ENCODE measurements at places on chromosomes 12 and 14.
A peak's percentile ranks its signal among the peaks of the same experiment; 100 is the strongest.

DNA sequence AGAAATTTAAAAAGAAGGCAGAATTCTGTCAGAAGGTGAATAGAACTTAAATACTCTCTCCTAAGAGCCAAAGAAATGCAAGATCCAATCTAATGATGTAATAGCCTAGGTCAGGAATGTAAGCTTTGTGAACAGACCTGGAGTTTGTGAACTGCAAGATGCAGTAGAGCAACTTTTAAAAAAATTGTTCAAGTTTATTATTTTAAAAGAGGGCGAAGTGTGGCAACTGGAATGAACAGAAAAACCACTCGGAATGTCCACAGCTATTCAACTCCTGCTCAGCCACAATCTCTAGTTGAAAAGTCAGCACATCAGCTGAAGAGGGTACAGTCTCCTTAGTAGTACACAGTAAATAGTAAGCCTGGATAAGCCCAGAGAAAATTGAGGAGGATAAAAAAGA lies 228.8 kb downstream of the PPFIA2 start:
- DNase-seq, result no peak
- H3K36me3 ChIP-seq, result no peaks in the 10 kb centered on the region
- no peaks in the 10 kb centered on the region for H3K4me1 ChIP-seq
- no peak overlapping the region for H3K27ac ChIP-seq
- H3K27me3 ChIP-seq, result no peaks in the 10 kb centered on the region
- H3K4me3 ChIP-seq, result no peak overlapping the region

GRCh38 chr14:61780125-61780524 lies 17.9 kb downstream of the SNAPC1 start:
- H3K36me3 ChIP-seq, result peaks cover 77% of the 10 kb centered on the region
- no peak overlapping the region for H3K27ac ChIP-seq
- H3K4me3 ChIP-seq, result no peak overlapping the region
- no peaks in the 10 kb centered on the region for H3K4me1 ChIP-seq
- DNase-seq, result no peak

DNA sequence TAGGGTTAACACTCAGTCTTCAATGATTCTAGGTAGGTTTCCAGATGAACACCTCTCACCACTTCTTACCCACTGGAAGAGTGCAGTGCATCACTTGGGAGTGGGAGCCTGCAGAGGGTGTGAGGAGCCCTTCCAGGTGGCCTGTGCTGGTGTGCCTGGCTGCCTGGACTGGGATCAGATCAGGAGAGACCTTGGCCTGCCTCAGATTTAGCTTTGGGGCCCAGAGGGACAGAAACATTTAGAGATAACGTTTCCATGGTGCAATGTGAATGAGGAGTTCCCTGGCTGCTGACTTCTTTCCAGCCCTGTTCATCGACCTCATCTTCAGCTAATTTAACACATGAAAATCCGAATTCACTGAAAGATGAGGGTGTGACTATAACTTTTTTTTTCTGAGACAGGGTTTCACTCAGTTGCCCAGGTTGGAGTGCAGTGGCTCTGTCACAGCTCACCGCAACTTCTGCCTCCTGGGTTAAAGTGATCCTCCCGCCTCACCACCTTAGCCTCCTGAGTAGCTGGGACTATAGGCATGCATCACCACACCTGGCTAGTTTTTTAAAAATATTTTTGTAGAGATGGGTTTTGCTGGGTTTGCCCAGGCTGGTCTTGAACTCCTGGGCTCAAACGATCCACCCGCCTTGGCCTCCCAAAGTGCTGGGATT lies 53.6 kb downstream of the SUSD6 start:
- peak overlapping the region; percentile 26 for H3K4me3 ChIP-seq
- peak overlapping the region; percentile 80 for H3K27ac ChIP-seq
- H3K36me3 ChIP-seq, result peaks cover 40% of the 10 kb centered on the region

DNA sequence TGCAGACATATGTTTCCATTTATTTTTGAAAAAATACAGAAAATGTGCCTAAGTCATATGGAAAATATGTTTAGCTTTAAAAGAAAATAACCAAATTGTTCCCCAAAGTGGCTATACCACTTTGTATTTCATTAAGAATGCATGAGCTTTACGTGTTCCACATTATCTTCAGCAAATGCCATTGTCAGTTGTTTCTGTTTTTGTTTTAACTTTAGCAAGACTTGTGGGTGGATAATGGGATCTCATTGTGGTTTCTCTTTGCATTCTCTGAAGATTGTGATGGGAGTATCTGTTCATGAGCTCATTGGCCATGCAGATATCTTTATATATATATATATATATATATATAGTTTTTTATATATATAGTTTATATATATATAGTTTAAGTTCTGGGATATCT lies 181.5 kb downstream of the CCER1 start:
- no peak overlapping the region for H3K27ac ChIP-seq
- no peak overlapping the region for H3K4me3 ChIP-seq
- no peak for DNase-seq
- H3K4me1 ChIP-seq, result no peaks in the 10 kb centered on the region

GRCh38 chr14:73133795-73134194 lies 2.5 kb upstream of the PSEN1 start:
- H3K27me3 ChIP-seq, result no peaks in the 10 kb centered on the region
- H3K4me3 ChIP-seq, result no peak overlapping the region
- peaks cover 12% of the 10 kb centered on the region for H3K36me3 ChIP-seq
- H3K27ac ChIP-seq, result no peak overlapping the region

DNA sequence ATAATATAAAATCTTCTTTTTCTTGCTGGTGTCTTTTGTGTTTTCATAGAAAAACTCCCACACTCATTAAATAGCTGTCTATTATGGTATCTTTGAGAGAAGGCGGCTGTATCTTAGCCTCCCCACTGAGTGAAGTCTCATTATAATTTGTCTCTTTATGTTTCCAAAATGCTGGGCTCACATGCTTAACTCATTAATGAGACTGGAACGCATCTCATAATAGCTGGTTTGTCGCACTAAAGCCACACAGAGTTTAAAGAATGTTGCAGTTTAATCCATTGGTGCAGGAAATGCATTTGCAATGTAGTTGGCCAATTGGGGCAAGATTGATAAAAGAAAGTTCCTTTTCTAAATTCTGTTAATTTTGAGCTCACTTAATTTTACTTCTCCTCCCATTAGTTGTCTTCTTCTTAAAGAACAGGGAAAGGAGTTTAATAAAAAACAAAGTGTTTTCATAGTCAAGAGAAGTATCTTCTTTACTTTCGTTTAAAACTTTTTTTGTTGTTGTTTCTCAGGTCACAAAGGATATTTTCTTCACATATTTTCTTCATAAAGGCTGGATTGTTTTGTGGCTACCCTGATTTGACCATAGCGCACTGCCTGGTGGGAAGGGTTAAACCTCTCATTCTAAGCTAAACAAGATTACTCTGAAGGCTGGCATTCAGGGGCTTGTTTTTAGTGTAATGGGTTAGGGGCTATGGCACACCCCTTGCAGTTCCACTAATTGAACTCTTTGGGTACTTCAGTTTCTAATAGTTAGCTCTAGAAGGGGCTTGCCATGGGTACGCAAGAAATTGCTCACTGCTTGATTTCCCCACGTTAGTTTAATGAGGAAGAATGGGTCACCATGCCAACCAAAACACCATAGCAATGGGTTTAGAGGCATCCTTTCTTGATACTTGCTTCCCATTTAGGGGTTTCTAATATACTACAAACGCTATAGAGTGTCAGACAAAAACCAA lies 197.0 kb downstream of the TMTC2 start:
- H3K4me1 ChIP-seq, result no peaks in the 10 kb centered on the region
- no peak overlapping the region for H3K4me3 ChIP-seq
- no peaks in the 10 kb centered on the region for H3K36me3 ChIP-seq
- no peaks in the 10 kb centered on the region for H3K27me3 ChIP-seq

- peak overlapping the region; percentile 95 for H3K4me3 ChIP-seq
- no peak for DNase-seq
Observed at GRCh38 chr14:23009483-23009938, 432 bp downstream of the C14orf93 start.

GRCh38 chr12:125178222-125178621 lies 113.0 kb downstream of the AACS start:
- peaks cover 1% of the 10 kb centered on the region for H3K4me1 ChIP-seq
- H3K36me3 ChIP-seq, result no peaks in the 10 kb centered on the region
- no peak overlapping the region for H3K27ac ChIP-seq
- no peak overlapping the region for H3K4me3 ChIP-seq
- H3K27me3 ChIP-seq, result peaks cover 55% of the 10 kb centered on the region
- DNase-seq, result no peak

GRCh38 chr12:52494100-52494499 lies 1.0 kb upstream of the KRT6A start:
- H3K27me3 ChIP-seq, result peaks cover 14% of the 10 kb centered on the region
- no peaks in the 10 kb centered on the region for H3K36me3 ChIP-seq
- peaks cover 2% of the 10 kb centered on the region for H3K4me1 ChIP-seq
- H3K4me3 ChIP-seq, result no peak overlapping the region
- DNase-seq, result no peak

GRCh38 chr12:62446754-62447452 lies 19.7 kb upstream of the MON2 start:
- H3K4me1 ChIP-seq, result no peaks in the 10 kb centered on the region
- H3K27ac ChIP-seq, result no peak overlapping the region
- peaks cover 3% of the 10 kb centered on the region for H3K27me3 ChIP-seq
- H3K4me3 ChIP-seq, result no peak overlapping the region

DNA sequence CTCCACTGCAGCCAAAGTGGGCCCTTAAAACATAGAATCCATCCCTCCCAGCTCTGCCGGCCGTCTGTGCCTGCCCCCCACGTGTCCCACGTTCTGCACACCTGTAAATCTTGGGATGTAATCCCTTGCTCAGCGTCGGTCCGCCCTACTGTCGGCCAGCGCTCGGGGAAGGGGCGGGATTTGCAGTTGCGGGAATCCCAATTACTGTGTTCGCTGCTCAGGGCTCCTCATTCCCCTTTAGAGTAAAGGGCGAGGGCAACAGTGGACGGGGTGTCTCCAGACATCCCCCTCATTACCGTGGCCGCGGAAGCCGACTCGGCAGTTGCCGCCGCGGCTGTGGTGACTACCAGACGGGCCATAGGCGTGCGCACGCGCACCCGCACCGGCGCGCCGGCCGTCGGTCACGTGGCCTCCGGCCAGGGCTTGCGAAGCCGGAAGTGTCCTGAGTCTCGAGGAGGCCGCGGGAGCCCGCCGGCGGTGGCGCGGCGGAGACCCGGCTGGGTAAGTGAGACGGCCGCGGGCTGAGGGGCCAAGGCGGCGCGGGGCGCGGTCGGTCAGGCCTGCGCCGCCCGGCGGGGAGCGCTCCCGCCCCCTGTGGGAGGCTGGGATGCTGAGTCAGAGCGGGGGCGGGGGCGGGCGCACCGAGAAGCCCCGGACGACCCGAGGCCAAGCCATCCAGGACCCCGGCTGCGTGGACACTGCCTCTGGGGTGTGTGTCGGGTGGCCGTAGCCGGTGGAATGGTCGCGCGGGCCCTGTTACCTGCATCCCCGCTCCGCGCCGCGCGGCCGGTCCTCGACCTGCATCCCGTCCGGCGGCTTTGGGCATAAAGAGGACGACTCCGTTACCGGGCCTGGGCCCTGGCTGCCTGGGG lies at the start of gene TBK1:
Gene TBK1 (plus strand): TSS at position 434 of the 872 bp plus-strand sequence. CDS start 3,751 bp downstream, outside the sequence.
- H3K27me3 ChIP-seq, result no peaks in the 10 kb centered on the region
- H3K4me1 ChIP-seq, result peaks cover 44% of the 10 kb centered on the region
- peaks cover 26% of the 10 kb centered on the region for H3K36me3 ChIP-seq
- peak; percentile 82 for DNase-seq
- peak within 1 kb of the TSS; percentile 97 for H3K4me3 ChIP-seq

- no peak overlapping the region for H3K4me3 ChIP-seq
- peaks cover 48% of the 10 kb centered on the region for H3K4me1 ChIP-seq
- no peaks in the 10 kb centered on the region for H3K27me3 ChIP-seq
Observed at GRCh38 chr12:46404225-46404631, 31.7 kb upstream of the SLC38A2 start.

- no peak overlapping the region for H3K27ac ChIP-seq
- H3K4me1 ChIP-seq, result peaks cover 14% of the 10 kb centered on the region
- H3K36me3 ChIP-seq, result no peaks in the 10 kb centered on the region
- no peak for DNase-seq
Observed at GRCh38 chr12:104223712-104224111, 8.1 kb downstream of the TXNRD1 start.

DNA sequence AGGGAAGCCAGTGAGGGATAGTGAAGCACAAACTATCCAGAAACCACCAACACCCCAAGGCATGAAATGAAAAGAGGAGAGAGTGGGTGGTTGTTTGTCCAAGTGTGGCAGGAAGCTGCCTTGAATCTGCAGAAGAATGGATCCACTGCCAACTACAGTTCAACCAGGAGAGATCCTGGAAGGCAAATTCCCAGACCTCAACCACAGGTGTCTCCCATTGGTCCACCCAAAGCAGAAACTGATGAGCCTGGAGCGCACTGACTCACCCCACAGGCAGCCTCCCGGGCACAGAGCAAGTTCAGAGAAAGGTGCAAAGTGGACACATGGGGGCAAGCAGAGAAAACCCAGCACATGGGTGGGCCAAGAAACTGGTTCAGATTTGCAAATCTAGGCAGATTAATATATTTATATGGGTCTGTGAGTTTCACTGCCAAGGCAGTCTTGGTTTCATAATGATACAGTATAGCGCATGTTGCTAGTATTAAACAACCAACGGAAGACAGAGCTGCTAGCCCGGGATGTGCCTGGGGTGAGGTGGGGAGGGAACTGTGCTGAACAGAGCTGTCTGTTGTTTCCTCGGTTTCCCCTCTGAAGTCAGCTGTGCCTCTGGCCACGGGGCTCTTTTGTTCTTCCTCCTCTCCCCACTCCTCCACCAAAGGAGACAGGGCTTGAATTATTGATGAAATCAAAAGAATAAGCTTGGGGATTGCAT lies 416.2 kb upstream of the CCDC196 start:
- no peak overlapping the region for H3K27ac ChIP-seq
- H3K36me3 ChIP-seq, result no peaks in the 10 kb centered on the region
- H3K4me1 ChIP-seq, result no peaks in the 10 kb centered on the region
- H3K27me3 ChIP-seq, result peaks cover 7% of the 10 kb centered on the region
- no peak for DNase-seq

DNA sequence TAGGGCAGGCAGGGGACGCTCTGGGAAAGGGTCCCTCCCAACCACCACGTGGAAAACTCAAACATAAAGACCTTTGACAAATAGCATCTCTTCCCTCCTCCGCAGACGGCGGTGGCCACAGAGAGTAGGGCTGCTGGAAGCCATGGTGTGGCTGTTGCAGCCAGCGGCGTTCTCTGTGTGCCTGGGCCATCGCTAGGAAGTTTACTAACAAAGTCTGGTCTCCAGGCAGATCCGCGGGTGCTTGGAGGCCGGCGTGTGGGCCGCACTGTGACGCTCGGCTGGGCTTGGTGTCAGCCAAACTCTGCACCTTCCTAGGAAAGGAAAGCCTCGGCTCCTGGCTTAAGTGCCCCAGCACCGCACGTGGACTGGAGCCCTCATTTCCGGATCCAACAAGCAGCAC lies 65.6 kb downstream of the CCDC88C start:
- peak overlapping the region; percentile 48 for H3K4me3 ChIP-seq
- peaks cover 93% of the 10 kb centered on the region for H3K4me1 ChIP-seq
- peak overlapping the region; percentile 43 for H3K27ac ChIP-seq
- no peaks in the 10 kb centered on the region for H3K27me3 ChIP-seq

DNA sequence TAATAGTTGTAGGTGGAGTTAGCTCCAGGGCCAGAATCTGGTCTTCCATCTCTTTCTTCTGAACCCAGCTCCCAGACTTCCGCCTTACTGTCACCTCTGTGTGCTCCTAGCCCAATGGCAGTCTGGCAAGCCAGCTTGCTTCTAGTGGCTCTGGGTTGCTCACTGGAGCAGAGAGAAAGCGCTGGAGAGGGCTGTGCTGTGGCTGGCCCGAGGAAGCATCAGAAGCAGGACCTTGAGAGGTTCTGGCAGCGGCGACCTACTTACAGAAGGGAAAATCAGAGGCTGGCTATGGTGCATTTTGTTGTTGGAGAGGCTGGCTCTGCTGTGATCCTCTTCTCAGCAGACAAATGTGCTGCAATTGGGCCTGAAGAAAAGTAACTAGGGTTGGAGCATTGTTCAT lies 28.6 kb downstream of the KCNA5 start:
- no peak overlapping the region for H3K4me3 ChIP-seq
- H3K36me3 ChIP-seq, result no peaks in the 10 kb centered on the region
- H3K27me3 ChIP-seq, result peaks cover 6% of the 10 kb centered on the region
- no peak for DNase-seq

GRCh38 chr12:72256725-72257124 lies 15.4 kb upstream of the TRHDE start:
- DNase-seq, result no peak
- H3K4me3 ChIP-seq, result no peak overlapping the region
